ENCODE measurements at places on chromosomes 2 and 18.

DNA sequence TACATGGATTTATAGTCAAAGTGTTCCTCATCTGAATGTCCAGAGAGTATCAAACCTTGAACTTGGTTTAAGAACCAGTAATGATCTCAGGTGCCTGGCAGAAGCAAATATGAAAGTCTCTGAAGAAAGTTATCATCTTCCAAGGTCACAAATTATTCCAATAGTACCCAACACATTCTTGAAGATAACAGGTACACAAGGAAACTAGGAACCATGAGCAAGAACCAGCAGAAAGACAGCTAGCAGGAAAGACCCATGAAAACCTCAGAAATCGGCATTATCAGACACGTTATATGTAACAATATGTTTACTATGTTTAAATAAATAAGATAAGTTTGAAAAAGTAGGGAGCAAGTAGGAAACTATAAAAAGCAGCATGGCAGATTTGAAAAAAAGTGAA is 5.9 kb upstream of the PRKAG3 start:
- no peak for DNase-seq

GRCh38 chr18:46750626-46751025 is 6.2 kb downstream of the ST8SIA5 start:
- no peak for DNase-seq

DNA sequence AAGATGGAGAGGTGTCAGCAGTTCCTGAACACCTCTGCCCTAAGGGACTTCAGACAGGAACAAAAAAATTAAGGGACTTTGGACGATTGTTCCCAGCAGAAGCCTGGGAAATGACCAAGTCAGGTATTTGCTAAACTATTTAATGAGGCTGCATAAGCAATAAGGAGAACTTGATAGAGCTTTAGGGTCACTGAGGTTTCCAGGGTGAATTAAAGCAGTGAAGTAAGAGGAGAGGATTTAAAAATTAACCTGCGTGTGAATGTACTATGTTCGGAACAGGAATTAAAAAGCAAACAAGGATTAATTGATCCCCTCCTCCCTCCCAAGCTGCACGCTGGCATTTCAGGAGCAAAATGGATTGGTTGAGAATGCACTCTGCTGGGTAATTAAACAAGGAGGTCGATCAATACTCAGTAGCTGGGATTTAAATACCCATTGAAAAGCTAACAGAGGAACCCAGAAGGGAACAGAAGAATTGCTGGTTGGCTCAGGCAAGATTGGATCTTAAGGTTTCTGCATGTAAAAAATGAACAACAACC is 157.2 kb downstream of the RNF152 start:
- DNase-seq, result no peak

GRCh38 chr2:176923205-176923604 is 289.4 kb upstream of the HNRNPA3 start:
- DNase-seq, result no peak

DNA sequence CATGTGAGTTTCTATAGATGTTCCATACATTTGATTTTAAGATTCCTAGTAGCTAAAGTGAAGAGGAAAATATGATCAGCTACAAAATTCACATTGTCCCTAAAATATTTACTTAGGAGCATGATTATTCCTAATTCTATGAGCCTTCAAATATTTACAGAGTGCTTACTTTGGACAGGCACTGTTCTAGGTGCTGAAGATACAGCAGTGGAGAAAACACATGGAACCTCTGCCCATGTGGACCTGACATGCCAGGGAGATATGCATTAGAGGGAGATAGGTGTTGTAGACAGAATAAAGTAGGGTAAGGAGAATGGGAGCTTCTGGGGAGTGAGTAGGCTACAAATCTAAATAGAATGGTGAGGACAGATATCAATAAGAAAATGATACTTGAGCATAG is 62.6 kb upstream of the TACR1 start:
- DNase-seq, result no peak

DNA sequence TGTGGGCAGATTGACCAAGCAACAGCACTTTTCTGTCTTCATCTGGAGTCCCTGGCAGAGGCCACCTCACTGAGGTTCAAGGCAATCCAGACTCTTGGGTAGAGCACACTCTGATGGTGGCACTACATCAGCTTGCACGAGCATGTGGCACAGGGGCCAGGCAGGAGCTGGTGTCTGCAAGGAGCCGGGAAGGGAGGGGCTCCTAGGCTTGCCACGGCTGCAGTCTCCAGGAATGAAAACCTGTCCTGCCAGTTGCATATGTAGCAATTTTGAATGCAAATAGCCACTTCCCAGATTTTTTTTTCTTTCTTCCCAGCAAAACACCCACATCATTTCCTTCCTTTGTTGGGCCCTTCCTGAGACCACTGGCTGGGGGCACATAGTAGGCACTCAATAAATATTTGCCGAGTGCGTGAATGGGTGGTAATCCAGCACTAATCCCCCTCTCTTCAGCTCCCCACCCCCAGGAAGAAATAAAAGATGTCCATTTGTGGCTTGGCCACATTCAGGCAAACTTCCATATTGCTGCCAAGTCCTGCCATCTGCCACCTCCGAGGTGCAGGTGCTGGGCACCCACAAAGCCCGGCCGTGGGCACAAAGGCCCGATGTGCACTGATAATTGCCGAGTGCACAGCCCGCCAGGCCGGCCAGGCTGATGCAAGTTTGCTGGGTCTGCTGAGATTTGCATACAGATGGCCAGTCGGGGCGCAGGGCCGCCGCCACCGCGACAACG is 72.4 kb downstream of the MYCN start:
- no peak for DNase-seq

DNA sequence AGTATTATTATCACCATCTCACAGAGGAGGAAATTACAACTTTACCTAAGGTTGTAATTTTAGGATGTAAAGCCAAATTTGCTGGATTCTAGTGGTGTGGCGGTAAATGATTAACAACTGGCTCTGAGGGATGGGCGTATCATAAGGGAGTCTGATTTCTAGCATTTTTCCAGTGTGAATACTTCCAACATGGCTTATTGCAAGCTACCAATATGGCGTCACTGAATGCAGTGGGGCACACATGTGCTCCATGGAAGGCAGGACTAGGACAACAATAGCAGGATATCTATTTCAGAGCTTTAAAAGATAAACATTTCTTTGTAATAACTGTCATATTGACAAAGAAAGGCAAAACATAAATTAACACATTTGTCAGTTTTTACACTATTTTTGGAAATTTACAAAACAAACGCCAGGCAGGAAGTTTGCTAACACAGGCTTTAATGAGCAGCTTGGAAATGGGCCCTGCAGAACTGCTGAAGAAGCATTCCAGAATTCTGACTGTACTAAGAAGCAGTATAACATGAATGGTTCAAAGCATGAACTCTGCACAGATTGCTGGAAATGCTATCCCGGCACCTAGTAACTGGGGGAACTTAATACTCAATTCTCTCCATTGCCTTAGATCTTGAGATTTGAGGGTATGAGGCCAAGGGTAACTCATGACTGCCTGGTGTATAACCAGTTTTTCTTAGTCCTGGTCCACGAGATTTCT is 439.3 kb upstream of the MAP2 start:
- DNase-seq, result no peak

- DNase-seq, result no peak
These were observed 266.4 kb upstream of the ETAA1 start for GRCh38 chr2:67130531-67131256.

GRCh38 chr2:168525020-168525419 is 68.9 kb downstream of the CERS6 start:
- DNase-seq, result no peak

DNA sequence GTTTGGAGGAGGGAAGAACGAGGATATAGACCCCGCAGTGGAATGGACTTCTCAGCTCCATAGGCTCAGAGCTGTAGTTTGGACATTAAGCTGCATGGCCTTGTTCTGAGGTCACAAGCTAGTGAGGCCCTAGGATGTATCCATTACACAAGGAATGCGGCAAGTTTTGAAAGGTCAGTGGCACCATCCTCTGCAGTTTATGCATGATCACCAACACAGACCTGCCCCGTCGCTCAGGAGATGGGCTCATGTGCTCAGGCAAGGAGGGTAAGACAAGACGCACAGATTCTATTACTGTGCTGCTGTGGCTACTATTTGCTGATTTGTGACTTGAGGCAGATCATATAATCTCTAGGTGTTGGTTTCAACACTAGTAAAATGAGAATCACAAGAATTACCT is 110.9 kb downstream of the FAM161A start:
- no peak for DNase-seq

DNA sequence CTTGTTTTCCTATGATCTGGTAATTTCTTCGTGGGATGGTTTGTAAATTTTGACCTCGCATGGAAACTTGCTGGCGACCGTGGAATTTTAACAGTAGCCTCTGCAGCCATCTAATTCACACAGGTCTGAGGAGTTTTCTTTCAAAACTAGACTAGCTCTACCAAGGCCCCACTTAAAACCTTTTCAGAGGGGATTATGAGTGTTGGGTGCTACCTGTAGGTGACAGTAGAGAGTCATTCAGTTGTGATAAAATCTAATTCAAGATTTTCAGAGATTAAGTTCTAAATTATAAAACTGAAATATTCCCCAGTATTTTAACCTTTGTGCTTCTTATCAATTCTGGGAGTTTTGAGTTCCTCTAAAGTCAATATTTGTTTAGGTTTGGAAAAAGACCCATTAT is 31.0 kb downstream of the THSD7B start:
- DNase-seq, result no peak

- DNase-seq, result no peak
These were observed 68.5 kb downstream of the TMEM237 start for GRCh38 chr2:201574766-201575165.

GRCh38 chr2:30915486-30915885 is 108.2 kb upstream of the CAPN13 start:
- DNase-seq, result no peak

- no peak for DNase-seq
These were observed 55.2 kb downstream of the ANKRD12 start for GRCh38 chr18:9191658-9192256.

DNA sequence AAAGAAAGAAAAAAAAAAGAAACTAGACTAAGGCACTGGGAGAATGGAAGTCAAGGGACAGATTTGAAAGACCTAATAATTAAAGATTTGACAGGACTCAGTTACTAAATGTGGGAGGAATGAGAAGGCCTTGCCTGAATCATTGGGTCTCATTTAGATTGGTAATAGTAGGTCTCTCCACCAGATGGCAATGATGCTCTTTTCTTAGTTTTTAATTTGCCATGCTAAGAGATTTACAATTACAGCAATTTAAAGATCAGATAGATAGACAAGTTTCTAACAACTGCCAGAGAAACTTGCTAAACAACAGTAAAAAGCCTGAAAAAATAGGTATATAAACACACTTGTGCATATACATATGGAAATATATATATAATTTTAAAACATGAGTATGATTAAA is 153.0 kb downstream of the TMEM247 start:
- no peak for DNase-seq

- no peak for DNase-seq
These were observed 112.1 kb downstream of the STRN start for GRCh38 chr2:36854241-36854640.

GRCh38 chr2:172596776-172597175 is 40.9 kb downstream of the PDK1 start:
- DNase-seq, result no peak

GRCh38 chr2:109701362-109701761 is 87.2 kb downstream of the SOWAHC start:
- DNase-seq, result no peak

GRCh38 chr2:96965781-96966514 is 20.4 kb downstream of the FAM178B start:
- DNase-seq, result no peak

GRCh38 chr2:128291161-128291843 is 27.4 kb downstream of the HS6ST1 start:
- no peak for DNase-seq

GRCh38 chr2:232537079-232537478 is 2.4 kb upstream of the CHRNG start:
- no peak for DNase-seq

- no peak for DNase-seq
These were observed 40.6 kb upstream of the CCNYL1 start for GRCh38 chr2:207670887-207671286.

- DNase-seq, result no peak
These were observed 106.3 kb downstream of the FAM168B start for GRCh38 chr2:130986890-130987493.

DNA sequence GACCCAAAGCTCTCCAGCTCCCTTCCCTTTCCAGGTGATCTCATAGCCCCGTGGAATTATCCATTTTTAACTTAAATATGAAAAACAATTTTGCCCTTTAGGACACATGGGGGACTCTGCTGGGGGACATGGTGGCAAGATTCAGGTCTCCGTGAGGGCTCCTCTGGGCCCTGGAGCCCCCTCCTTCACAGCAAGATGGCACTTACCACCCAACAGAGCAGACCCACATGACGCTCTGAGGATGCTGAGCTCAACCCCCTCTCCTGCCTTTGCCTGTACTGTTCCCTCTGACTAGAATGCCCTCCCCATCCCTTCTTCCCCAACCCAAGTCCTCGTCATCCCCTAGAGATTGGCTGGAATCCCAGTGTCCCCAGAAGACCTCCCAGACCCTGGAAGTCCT is 17.2 kb downstream of the TEX51 start:
- no peak for DNase-seq
